Activated T-cell treated with anti-CD3 and anti-CD28 coated beads for 48 hours (primary cell): ENCODE measurements at places on chromosomes 4 and X.

- DNase-seq: peak; percentile 78
Measured at GRCh38 chr4:113761620-113762185, at the start of gene CAMK2D. Gene CAMK2D (minus strand): TSS chr4:113761738. CDS start chr4:113761068, 670 bp downstream.

- no peak for DNase-seq
Measured at GRCh38 chr4:88693792-88694191, 3.8 kb downstream of the NAP1L5 start.

GRCh38 chr4:25448379-25449109, 71.5 kb downstream of the ANAPC4 start:
- DNase-seq: no peak

DNA sequence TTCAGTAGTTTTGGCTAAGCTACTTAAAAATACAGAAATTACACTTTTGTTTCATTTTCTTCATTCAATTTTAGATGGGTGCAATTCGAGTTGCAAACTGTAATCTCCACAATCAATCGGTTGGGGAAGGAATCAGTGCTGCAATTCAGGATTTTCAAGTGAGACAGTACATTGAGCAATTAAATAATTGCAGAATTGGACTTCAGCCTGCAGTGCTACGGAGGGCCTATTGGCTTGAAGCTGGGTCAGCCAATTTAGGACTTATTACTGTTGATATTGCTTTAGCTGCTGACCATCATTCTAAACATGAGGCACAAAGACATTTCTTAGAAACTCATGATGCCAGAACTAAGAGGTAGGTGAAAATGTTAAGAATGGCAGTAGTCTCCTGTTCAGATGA, 77.7 kb downstream of the BLTP1 start:
- DNase-seq: no peak
